ENCODE measurements at places on chromosomes 3 and 15. TPM values are rescaled to one million over a fixed set of nuclear protein-coding genes. Genes with fewer than 3 reads are reported as not detected.

DNA sequence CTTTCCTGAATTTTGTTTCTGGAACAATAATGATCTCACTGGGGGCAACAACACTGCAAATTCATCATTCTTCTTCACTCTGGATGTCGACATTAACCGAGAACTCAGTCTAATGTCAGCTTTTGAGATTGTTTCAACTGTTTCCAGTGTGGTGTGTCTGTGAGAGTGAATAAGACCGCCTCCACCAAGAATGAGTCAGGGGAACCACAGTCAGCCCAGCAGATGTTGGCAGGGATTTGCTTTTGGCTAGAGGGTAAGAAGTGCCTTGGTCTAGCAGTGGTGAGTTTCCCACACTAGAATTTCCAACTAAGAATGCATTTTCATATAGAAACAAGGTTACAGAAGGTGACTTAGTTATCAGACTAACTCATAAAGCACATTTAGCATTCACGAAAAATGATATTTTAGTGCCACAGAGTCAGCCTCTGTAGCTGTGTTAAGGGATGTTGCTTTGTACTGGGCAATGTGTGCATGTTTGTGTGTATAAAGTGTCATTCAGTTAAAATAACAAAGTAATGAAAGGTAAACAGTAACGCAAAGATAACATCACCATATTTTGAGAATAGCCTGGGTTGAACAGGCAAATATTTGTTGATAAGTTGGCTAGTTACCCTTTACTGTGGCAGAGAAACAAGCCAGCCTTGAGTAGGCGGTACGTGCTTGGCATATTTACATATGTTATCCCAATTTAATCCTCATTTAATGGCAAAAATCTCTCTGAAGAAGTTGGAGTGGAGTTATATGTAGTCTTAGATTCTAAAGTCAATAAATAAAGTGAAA lies 33.8 kb downstream of the DRD3 start:
- no peak overlapping the region for H3K4me3 ChIP-seq
- peaks cover 8% of the 10 kb centered on the region for H3K4me1 ChIP-seq
- H3K27ac ChIP-seq: 0 out of 2 replicates have a peak overlapping the region, but pooled peaks have one; percentile 11

- no peaks in the 10 kb centered on the region for H3K4me1 ChIP-seq
- no peak overlapping the region for H3K4me3 ChIP-seq
- no peaks in the 10 kb centered on the region for H3K27me3 ChIP-seq
- no peak for DNase-seq
- H3K36me3 ChIP-seq: no peaks in the 10 kb centered on the region
Observed at GRCh38 chr3:151219056-151219455, 16.0 kb upstream of the GPR171 start.

DNA sequence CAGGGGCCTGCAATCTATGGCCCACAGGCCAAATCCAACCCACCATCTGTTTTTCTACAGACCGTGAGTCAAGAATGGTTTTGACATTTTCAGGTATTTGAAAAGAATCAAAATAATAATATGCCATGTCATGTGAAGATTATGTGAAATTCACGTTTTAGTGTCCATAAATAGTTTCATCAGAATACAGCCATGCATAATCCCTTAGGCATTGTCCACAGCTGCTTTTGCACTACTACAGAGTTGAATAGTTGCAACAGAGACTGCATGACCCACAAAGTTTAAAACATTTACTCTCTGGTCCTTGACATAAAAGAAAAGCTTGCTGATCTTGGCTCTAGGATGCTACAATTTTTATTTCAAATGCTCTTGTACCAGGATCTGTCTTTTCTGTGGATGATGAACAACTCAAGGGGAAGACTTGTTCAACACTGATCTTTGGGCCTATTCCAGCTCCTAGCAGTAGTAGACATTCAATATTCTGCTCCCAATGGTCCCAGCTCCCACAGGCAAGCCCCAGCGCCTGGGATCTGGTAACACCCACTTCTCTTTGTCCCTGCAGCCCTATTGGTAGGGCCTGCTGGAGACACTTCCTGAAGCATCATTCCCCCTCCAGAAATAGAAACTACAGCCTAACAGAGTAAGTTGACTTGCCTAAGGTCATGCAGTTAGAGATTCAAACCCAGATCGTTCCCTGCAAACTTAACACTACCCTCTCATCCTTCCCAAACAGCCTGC lies 76.9 kb downstream of the MRPL46 start:
- DNase-seq: no peak
- no peak overlapping the region for H3K27ac ChIP-seq
- H3K27me3 ChIP-seq: no peaks in the 10 kb centered on the region
- no peaks in the 10 kb centered on the region for H3K36me3 ChIP-seq
- peaks cover 3% of the 10 kb centered on the region for H3K4me1 ChIP-seq

Gene EPHB1
- total RNA-seq: not detected

Gene OSTN
- total RNA-seq: not detected
